Left renal pelvis (tissue), 4 donors: ENCODE measurements at places on chromosomes 4 and X. TPM values are rescaled to one million over a fixed set of nuclear protein-coding genes. Genes with fewer than 3 reads are reported as not detected.

- DNase-seq: no peak
Measured at GRCh38 chr4:133464311-133464710, 315.2 kb downstream of the PCDH10 start.

The TCEANC gene
- 6.2 TPM for polyA plus RNA-seq

GRCh38 chr4:114807759-114808404, 209.3 kb downstream of the UGT8 start:
- no peak for DNase-seq

The FAM184B gene
- polyA plus RNA-seq: 0.85 TPM

DNA sequence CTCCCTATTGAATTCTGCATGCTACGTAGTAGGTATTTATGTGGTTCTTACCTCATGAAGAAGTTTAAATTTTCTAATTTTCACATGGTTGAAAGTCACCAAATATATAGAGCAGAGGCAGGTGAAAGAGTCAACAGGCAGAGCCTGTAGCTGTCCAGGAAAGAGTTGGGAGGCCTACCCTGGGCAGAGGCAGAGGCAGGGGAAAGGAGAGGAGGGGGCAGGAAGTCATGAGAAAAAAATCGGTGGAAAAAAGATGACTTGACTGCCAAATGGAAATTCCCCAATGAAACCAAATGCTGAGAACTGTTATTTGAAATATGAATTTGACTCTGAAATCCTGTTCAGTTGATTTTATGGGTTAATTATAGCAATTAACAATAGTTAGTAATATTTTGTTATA, 23.1 kb upstream of the GPR34 start:
- no peak for DNase-seq

The GC gene
- polyA plus RNA-seq: 0.40 TPM

The TRIML2 gene
- not detected for polyA plus RNA-seq

DNA sequence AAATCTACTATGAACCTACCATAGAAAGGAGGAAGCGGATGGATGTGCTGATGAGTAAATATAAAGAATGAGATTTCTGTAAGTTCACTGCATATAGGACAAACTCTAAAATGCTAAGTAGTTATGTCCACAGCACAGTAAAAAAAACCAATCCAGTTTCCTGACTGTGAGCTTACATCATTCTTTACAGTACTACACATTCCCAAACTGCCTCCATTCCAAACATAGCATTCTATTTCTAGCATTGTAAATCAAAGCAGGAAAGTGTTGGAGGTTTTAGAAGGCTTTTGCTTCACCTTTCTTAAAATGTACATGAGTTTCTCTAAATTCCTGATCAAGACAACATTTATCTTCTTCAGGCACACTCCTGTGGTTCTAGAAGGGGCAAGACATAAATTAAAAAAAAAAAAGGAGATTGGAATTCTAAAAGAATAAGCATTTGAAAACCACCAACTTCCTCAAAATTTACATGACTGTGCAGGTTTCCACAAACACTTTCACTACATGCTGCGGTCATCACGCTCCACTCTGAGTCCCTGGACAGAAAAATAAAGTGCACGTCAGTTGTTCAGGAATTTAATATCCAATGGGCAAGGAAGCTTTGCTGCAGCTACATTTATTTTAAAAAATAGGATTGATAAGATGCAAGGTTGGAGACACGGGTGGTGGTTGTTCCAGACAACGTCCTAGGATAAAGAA, 297.6 kb upstream of the STS start:
- DNase-seq: peak; percentile 3

DNA sequence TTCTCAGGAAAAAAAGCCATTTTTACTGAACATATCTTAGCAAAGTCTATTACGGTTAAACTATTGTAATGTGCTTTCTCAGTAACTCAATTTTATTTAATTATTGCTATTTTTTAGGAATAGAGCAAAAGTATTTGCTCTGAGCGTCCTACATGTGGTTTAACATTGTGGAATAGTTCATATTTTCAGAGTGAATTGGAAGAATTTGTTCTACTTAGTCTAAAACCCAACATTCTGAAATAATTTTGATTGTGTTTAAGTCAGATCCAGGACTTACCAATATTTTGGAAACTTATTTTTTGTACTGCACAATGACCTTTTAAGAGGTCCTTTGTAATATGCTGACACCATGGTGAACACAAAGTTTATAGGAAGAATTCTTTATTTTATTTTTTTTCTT, 27.2 kb downstream of the CXCL1 start:
- no peak for DNase-seq

The FDCSP gene
- 1.3 TPM for polyA plus RNA-seq
